ENCODE measurements at places on chromosomes 1 and 21. TPM values are rescaled to one million over a fixed set of nuclear protein-coding genes. Genes with fewer than 3 reads are reported as not detected.

GRCh38 chr1:56646611-56647010, 1.5 kb downstream of the PRKAA2 start:
- DNase-seq: no peak

DNA sequence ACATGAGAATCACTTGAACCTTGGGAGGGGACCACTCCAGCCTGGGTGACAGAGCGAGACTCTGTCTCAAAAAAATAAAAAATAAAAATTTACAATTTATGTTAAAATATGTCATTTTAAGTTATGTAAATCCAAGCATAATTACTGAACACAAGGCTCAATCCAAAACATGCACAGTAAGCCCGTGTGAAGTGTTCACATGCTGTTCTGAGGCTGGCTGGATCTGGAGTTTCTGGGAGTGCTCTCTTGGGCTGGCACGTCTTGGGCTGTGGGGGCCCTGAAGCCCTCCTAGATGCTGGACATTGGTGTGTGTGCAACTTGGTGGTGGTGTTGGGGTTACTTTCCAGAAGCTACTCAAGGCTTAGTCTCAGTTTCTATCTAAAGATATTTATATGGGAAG, 25.2 kb downstream of the ADARB1 start:
- no peak for DNase-seq

DNA sequence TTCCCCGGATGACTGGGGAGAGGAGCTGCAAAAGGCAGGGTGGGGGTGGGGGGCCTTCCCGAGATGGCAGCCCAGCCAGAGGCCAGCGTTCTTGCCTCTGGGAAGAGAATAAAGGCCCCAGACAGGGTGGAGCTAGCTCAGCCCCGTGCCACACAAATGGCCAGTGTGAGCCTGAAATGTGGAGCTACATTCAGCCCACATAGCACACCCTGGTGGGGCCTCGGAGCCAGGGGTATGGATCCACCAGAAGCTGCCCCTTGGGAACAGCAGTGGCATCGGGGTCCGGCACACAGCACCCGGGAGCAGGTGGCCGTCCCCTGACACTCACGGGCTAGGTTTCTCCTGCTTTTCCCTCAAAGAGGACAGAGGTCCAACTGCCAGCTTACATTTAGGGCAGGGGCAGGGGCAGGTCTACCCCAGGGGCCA, 93.9 kb downstream of the PDE9A start:
- no peak for DNase-seq

DNA sequence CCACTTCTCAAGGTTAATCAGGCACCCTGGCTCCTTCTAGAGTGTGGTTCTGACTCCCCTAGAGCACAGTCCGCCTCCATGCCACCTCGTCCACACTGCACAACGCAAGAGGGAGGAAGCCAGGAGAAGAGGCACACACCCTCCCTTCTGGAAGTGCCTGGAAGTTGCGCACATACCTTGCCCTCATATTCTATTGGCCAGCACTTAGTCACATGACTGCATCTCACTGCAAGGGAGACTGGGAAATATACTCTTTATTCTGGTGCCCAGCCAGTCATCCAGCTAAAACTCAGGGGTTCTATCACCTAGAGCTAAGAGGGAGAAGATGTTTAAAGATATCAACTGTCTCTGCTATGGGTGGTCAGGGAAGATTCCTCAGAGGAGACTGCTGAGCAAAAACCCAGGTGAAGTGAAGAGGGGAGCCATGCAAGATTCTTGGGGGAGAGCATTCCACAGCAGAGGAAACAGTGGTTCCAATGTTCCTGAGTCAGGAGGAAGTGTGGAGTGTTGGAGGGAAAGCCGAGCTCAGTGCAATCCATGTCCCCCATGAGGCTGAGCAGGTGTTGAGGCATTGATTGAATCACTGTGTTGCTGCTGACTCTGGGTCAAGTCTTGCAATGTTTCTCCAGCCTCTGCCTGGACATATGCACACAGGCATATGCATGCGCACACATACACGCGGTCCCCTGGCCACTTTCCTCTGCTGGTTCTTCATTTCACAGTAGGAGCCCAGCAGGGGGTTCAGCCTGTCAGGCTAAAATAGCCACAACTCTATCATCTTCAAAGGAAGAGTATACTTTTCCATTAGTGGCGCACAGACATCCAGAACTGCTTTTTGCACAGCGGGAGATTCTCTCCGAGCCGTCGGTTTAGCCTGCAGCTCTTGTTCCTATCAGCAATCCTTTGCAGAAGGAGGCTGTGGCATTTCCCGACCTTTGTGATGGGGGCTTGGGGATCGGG, 22.3 kb upstream of the KLHDC7A start:
- no peak for DNase-seq

DNA sequence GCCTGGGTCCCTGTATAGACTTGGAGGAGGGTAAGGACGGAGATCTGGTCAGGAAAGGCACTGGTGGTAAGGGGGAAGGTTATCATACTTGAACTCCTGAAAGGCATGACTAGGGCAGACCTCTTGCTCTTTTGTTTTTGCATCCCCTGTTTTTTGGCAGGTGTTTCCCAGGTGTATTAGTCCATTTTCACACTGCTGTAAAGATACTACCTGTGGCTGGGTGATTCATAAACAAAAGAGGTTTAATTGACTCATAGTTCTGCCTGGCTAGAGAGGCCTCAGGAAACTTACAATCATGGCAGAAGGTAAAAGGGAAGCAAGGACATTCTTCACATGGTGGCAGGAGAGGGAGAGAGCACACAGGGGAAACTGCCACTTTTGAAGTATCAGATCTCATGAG, 57.2 kb upstream of the APOBEC4 start:
- DNase-seq: no peak

- DNase-seq: no peak
Observed at GRCh38 chr21:33835920-33836319, 79.7 kb downstream of the ATP5PO start.

DNA sequence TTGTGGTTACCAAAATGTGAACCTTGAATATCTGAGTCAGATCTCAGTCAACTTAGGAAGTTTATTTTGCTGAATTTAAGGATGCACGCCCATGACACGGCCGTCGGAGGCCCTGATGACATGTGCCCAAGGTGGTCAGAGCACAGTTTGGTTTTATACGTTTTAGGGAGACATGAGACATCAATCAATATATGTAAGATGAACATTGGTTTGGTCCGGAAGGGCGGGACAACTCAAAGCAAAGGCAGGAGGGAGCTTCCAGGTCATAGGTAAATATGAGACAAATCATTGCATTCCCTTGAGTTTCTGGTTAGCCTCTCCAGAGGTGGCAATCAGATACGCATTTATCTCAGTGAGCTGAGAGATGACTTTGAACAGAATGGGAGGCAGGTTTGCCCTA, 1.0 kb upstream of the PRMT2 start:
- no peak for DNase-seq

- DNase-seq: peak; percentile 18
Observed at GRCh38 chr21:45379171-45379900, 25.6 kb upstream of the COL18A1 start.

DNA sequence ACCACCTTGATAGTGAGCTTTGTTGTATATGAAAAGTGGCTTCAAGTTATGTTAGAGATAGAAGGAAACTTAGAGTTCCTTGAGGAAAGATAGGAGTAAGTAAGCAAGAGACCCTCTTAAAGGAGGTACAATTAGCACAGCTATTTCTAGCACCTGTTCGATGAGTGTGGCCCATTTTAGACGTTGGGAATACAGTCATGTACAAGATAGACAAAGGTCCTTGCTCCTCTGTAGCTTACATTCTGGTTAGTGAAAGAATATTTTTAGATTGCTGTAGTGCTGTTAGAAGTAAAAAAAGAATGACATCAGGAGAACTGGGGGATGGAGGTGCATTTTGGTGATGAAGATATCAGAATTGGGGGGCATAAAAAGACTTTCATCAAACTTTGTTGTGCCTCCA, 47.5 kb downstream of the MRPS6 start:
- no peak for DNase-seq

DNA sequence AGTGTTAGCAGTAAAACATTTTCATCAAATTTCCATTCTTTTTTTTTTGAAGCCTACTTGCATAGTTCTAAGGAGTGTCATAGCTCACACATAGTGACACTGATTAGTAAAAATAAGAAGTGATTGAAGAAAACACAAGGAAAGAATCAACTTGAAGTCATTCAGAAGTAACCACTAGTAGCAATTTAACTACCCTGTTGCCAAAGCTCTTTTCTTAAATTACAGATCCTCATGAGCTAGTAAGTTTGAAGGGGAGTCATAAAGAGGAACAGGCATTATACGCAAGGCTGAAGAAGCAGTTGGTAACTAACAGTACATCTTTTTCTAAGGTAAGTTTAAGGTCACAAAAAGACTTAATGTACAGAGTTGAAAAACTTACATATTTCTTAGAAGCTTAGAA, 332.2 kb downstream of the CHRM3 start:
- no peak for DNase-seq

DNA sequence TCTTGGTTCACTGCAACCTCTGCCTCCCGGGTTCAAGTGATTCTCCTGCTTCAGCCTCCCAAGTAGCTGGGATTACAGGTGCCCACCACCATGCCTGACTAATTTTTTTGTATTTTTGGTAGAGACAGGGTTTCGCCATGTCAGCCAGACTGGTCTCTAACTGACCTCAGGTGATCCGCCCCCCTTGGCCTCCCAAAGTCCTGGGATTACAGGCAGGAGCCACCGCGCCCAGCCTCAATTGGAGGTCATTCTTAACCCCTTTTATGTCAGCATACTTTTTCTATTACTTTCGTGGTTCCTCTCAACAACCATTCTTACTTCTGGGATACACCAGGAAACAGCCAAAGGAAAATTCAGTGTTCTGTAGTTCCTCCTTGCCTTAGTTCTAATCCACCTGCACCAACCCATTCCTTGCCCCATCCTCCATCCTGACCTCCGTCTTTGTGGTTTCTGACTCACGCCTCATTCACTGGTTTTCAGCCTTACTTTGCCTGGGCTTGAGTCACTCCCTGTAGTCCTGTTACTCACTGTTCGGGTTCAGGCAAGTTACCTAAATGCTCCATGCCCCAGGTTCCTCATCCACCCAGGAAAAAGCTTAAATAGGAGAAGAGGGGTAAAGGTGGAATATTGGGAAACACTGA, 12.9 kb upstream of the BCL10 start:
- DNase-seq: no peak

DNA sequence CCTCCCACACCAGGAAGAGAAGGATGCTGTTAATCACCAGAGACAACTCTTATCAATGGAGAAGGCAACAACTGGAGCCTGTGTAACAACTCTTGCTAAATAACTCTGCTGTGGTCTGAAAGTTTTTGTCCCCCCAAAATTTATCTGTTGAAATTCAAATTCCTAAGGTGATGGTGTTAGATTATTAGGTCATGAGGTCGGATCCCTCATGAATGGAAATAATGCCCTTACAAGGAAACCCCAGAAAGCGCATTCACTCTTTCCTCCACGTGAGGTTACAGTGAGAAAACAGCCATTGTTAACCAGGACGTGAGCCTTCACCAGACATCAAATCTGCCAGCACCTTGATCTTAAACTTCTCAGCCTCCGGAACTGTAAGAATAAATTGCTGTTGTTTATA, 141.9 kb upstream of the CXADR start:
- DNase-seq: no peak

DNA sequence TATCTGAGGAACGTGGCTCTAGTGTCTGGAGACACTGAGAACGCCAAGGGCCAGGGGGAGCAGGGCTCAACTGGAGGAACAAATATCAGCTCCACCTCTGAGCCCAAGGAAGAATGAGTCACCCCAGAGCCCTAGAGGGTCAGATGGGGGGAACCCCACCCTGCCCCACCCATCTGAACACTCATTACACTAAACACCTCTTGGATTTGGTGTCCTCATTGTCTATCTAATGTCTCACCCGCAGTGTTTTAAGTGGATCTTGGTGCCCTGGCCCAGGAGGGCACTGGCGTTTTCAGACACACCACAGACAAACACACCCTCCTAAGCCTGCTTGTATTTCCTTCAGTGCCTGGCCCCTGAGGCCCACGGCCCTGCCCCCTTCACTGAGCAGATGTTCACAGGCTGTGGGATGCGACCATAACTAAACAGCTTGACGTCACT, 2.2 kb upstream of the FALEC start:
- no peak for DNase-seq

DNA sequence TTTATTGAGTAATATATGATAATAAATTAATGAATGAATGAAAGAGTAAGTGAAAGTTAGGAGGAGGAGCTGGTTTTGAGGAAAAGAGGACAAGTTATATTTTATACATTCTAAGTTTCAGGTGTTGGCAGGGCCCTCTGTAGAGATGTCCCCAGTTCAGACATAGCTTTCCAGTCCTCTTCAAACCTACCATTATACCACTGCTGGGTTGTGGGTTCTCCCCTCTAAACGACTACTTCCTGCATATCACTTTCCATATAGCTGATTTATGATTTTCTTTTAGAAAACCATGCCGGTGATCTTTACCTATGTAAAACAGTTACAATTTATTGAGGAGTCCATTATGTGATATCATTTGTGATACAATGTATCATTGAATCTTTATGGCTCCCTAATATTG, 116.9 kb downstream of the RUNX1 start:
- no peak for DNase-seq

GRCh38 chr1:162230517-162230916, 146.1 kb downstream of the SPATA46 start:
- no peak for DNase-seq

GRCh38 chr1:2949966-2950925, 71.0 kb upstream of the ACTRT2 start:
- DNase-seq: peak; percentile 32

DNA sequence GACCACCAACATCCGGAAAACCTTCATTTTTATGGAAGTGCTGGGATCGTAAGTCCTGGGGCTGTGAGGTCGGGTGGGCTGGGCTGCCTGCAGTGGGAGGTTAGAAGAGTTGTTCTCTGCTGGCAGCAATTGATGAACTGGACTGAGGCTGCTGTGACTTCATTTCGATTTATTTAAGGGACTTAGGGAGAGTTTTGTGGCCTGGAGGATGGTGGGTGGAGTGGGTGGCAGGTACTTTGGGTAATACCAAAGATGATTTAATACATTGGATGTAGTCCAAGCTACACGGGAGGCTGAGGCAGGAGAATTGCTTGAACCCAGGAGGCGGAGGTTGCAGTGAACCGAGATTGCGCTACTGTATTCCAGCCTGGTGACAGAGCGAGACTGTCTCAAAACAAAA, 11.5 kb downstream of the CAMK1G start:
- no peak for DNase-seq

GRCh38 chr1:72851597-72851996, 569.3 kb upstream of the NEGR1 start:
- DNase-seq: no peak

DNA sequence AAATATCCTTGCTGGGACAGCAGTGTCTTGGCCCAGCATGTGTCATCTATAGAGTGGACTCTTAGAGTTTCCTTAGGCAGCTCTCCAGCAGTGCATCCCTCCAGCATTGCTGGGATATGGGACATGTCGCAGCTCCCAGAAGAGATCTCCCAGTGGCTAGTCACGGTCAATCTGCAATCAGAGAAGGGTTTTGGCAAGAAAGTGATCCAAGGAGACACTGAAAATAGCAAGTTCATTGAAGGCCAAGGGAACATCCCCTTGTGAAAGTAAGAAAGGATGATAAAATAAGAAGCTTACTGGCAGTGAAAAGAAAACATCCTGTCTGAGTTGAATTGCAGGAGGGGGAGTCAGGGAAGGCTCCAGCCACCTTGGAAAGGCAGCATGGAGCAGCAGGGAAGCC, 19.3 kb upstream of the NPL start:
- no peak for DNase-seq

Gene NHLH1
- total RNA-seq: 2.0 TPM

Gene PIK3R3
- 7.4 TPM for total RNA-seq

Gene FHAD1
- 0.42 TPM for total RNA-seq

Gene CELA2A
- not detected for total RNA-seq

Gene RHOU
- 3.7 TPM for total RNA-seq

Gene HMGCL
- 29.1 TPM for total RNA-seq

Gene OLFM3
- not detected for total RNA-seq

Gene RPTN
- total RNA-seq: not detected

Gene TNFRSF25
- total RNA-seq: 83.6 TPM

Gene ADORA3
- total RNA-seq: not detected

Gene PGBD5
- 0.03 TPM for total RNA-seq
